ENCODE measurements at places on chromosomes 7 and 10.

- no peak for DNase-seq
These were observed 2.7 kb downstream of the SND1 start for GRCh38 chr7:127654404-127655394.

DNA sequence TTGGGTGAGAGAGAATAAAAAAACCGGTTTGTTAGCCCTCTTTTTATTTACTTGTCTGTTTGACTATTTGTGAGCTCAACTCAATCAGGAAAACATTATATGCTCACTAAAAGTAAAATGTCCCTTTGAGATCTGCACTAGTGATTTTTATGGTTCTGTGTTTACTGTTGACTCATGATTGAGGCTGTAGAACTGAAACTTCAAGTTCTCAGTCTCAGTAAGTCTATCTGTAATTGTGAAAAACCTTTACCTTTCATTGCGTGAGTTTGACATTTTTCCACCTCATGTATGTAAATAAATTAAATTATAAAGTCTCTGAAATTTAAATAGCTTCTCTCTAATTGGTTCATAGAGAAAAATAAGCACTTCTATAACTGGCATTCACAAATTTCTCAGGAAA lies 17.0 kb upstream of the CASD1 start:
- DNase-seq, result no peak

- DNase-seq, result no peak
These were observed 522.1 kb upstream of the GHITM start for GRCh38 chr10:83617172-83617571.

- no peak for DNase-seq
These were observed 28.2 kb downstream of the PWWP2B start for GRCh38 chr10:132425029-132425756.

GRCh38 chr7:136023134-136023869 lies 46.1 kb upstream of the MTPN start:
- no peak for DNase-seq

DNA sequence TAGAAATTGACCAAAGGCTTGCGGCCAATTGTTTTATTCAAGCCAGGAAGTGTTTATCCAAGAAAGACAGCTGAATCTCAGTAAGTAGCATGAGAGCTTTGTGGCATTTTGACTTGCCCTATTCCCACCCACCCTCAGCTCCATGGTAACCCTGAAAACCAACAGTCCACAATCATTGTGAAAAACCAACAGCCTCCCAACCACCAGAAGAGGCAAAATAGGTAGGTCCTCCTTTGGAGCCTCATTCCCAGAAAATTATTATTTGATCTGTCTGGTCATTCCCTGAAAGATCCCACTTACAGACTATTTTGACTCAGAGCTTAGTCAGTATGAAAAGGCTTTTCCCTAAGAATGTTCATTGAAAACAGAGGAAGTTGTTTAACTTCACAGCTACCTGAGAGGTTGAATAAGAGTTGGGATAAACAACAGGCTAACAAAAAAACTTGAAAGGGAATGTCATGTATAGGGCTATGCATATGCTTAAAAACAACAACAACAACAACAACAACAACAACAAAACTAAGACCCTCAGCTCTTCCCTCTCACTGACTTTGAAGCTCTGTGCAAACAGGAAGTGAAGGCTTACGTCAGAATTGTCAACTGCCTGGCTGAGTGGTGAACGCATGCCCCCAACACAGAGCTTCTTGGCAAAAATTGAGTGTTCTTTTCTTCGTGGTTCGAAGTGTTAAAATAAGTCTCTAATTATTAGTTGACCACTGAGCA lies 11.2 kb downstream of the KPNA7 start:
- DNase-seq, result no peak

- no peak for DNase-seq
These were observed 969.7 kb downstream of the GATA3 start for GRCh38 chr10:9024210-9024609.

GRCh38 chr7:66415659-66416265 lies 210.6 kb downstream of the TPST1 start:
- no peak for DNase-seq

- DNase-seq, result no peak
These were observed 781 bp downstream of the ZNF727 start for GRCh38 chr7:64046041-64046389.

GRCh38 chr10:79358811-79359210 lies 11.5 kb downstream of the PPIF start:
- DNase-seq, result no peak

GRCh38 chr7:64839910-64840309 lies 45.7 kb downstream of the ZNF138 start:
- DNase-seq, result no peak

- no peak for DNase-seq
These were observed 251.6 kb downstream of the GATA3 start for GRCh38 chr10:8305876-8306652.

DNA sequence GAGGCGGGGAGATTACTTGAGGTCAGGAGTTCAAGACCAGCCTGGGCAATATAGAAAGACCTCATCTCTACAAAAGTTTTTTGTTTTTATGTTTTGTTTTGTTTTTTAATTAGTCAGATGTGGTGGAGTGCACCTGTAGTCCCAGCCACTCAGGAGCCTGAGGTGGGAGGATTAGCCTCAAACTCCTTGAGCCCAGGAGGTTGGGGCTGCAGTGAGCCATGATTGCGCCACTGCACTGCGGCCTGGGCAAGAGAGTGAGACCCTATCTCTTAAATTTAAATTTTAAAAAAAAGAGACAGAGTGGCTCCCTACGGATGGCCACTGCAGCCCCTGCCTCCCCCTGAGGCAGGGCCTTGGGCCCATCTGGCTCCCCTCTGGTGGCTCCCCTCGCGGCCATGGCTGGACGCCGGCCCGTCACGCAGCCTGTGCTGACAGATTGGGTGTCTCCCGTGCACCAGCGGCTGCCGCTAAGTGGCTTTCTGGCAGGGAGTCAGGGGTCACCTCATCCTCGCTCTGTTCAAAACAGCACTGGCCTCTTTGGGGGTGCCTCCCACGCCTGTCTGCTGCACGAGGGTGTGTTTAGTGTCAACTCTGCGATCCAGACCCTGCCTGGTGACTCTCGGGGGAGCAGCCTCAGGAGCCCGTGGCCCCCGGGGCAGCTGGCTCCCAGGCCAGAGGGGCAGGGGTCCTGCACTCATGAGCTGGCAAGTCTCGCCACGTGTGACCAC lies 44.4 kb upstream of the ELN start:
- DNase-seq, result no peak

- DNase-seq, result no peak
These were observed 210.8 kb downstream of the CCSER2 start for GRCh38 chr10:84539216-84539615.

DNA sequence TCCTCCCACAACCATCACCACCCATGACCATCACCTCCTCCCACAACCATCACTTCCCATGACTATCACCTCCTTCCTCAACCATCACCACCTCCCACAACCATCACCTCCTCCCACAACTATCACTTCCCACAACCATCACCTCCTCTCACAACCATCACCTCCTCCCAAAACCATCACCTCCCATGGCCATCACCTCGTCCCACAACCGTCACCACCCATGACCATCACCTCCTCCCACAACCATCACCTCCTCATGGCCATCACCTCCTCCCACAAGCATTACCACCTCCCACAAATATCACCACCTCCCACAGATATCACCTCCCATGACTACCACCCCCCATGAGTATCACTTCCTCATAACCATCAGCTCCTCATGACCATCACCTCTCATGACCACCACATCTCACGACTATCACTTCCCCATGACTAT lies 52.2 kb downstream of the PDGFA start:
- no peak for DNase-seq

DNA sequence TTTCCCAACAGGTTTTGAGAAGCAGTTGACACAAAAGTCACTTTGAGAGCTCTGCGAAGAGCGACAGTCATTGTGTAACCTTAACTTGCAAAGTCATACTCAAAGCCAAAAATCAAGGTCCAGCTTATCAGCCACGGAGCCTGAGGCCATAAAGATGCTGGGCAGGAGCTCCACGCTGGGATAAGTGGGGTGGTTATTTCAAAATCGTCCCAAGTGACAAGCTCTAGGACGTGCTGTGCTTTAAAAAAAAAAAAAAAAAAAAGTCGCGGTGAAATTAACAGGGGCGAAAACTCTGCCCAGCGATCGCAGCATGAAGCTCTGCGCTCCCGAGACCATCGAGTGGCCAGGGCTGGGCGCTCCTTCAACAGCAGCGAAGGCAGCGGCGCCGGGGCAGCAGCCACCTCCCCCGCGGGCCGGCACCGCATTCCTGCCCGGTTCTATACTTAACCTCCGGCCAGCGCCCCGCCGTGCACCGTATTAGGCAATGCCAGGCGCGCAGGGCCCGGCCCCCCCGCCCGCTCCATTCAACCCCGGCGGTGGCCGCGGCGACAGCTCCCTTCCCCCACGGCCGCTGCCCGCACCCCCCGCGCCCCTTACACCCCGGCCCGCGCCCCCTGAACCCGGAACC lies 657 bp downstream of the HACD1 start:
- no peak for DNase-seq
